ENCODE measurements at places on chromosomes 5 and 9.

- DNase-seq = no peak
Measured at GRCh38 chr9:114425126-114425525, 37.3 kb upstream of the AKNA start.

DNA sequence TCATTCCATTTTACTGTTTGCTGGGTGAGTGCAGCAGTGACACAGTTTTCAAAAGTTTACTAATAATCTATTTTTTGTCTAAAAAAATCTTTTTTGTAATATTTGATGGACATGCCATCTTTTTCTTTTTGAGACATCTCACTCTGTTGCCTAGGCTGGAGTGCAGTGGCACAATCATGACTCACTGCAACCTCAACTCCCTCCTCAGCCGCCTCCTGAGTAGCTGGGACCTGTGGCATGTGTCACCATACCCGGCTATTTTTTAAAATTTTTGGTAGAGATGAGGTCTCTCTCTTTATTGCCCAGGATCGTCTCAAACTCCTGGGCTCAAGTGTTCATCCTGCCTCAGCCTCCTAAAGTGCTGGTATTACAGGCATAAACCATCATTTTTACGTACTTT is 86.0 kb downstream of the KDM4C start:
- DNase-seq = no peak

DNA sequence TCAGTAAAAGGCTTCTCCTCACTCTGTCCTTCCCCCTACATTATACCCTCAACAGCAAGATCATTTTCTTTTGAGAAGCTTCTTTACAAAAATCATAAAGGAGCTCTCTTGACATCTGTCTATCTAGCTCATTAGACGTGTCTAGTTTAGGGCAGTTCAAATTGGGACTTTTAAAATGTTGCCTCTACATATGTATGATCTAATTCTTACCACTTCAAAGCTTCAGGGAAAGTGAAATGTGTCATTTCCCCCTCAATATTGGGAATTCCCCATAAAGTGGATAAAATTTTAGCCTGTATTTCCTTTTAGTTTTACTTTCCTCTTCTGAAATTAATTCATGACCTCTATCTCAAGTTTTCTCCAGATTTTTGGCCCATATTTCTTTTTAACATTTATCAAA is 323.7 kb downstream of the ARRDC3 start:
- no peak for DNase-seq

DNA sequence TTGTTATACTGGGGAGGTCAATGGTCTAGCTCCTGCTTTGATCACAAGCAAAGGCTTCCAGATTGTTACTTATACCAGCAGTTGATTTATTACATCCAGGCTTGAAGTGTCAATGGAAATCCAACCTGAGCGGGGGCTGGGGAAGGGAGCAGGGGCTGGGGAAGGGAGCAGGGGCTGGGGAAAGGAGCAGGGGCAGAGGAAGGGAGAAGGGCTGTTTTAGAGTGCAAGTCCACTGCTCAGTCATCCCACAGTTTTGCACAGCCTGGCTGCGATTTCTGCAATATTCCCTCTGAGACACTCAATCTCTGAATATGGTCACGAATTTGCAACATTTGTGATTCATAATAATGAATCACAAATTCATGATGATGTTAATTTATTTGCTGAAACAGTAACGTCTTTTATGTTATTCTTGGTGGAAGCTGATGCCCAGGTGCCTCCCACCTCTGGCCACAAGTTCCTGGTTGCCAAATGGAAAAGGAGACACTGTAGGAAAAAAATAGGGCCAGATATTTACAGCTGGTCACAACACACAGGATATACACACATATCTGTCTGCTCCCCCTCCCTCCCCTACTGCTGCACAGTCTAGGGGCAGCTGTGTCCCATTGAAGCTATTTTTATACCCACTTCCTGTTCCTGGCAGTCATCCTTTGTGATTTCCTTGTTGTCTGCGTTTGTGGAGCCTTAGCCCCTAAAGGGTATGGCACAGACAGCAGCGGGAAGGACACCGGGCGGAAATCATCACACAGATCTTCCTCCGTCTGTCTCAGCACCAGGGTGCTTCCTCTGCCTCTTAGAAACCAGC is 325.1 kb downstream of the GADD45G start:
- no peak for DNase-seq

DNA sequence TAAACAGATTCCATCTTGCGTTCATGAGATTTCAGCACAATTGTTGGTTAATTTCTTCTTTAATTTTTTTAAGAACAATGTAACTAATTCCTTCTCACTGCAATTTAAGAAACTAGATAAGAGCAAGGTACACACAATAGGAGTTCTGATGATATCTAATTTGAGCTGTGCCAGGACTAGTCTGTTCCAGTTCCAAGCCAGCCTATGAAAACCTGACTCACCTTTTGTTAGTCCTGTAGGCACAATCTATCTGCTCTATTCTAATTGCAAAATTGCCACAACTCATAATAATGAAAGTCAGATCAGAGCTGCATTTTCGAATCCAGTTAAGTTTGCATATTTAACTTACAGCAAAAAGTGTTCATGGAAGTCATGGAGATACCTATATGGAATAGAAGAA is 494.1 kb upstream of the TUSC1 start:
- DNase-seq = no peak

DNA sequence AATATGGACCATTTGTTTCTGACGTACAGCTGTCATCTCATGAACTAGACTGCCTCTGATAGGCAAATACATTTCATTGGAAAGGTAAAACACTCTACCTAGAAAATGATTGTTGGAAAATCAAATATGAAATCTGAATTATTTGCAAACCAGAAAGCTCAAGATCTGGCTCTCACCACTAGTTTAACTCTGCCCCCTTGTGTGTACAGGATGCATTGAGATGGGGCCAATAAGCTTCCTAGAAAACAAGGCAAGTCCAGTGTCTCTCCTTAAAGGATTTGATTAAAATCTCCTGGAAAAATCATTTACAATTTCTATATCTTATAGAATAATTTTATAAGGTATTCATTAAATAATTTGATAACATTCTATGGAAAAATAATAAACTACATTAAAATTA is 311.9 kb upstream of the ANKH start:
- no peak for DNase-seq

DNA sequence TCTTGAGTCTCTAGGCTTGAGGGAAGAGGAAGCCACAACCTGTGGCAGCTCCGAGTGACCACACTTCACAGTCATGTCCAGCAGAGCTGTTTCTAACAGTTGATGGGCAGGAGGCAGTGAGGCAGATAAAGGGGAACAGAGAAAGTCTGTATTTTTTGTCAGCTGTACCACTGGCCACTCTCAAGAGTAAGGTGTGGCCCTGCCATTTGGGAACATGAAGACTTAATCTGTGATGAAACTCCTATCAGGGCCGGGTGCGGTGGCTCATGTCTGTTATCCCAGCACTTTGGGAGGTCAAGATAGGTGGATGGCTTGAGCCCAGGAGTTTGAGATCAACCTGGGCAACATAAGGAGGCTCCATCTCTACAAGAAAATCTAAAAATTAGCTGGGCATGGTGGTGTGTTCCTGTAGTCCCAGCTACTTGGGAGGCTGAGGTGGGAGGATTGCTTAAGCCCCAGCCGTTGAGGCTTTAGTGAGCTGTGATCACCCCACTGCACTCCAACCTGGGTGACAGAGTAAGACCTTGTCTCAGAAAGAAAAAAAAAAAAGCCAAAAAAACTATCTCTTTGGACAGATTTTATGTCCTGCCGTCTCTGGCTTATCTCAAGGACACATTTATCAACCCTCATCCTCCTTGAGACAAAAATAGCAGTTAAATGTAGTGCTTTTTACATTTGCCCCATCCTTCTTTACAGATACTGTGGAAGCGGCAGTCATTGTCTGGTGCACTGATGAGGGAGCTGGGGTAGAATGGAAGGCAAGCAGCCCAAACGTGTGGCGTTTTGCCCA is 11.9 kb upstream of the COL15A1 start:
- no peak for DNase-seq

DNA sequence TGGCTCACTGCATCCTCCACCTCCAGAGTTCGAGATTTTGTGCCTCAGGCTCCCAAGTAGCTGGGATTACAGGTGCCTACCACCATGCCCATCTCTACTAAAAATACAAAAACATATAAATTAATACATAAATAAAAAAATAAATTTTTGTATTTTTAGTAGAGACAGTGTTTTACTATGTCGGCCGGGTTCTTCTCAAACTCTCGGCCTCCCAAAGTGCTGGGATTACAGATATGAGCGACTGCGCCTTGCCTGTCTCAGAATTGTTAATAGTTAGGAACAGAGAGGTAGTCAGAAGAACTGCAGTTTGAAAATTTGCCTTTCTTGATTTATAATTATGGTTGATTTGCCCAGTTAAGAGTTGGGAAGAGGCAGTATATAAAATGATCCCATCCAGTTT is 2.8 kb downstream of the ATP6V1G1 start:
- DNase-seq = no peak

GRCh38 chr9:133906932-133907910 is 84.9 kb downstream of the VAV2 start:
- DNase-seq = no peak

DNA sequence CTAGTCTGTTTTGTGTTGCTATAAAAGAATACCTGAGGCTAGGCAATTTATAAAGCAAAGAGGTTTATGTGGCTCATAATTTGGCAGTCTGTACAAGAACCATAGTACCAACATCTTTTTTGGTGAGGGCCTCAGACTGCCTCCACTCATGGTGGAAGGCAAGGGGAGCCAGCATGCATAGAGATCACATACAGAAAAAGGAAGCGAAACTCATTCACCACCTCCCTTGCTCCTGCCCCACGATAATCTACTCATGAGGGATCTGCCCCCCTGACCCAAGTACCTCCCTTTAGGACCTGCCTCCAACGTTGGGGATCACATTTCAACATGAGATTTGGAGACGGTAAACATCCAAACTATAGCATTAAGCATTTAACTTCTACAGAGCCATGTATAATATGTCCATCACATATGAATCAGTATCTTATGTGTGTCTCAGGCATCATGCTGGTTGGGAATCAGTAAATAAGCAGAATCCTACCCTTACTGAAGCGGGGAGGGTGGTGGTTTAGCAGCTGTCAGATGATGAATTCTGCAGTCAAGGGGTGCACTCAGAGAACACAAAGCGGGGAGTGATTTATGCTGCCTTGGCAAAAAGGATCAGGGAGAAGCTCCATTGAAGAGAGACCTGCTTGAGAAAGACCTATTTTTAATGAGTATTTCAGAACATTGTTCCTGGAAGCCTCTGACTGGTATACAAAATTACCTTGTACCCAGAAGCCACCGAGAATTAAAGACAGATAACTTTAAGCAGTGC is 34.8 kb downstream of the HMGXB3 start:
- DNase-seq = no peak

All from stimulated activated CD4-positive, alpha-beta T cell treated with anti-CD3 and anti-CD28 coated beads, TNF-alpha, amount 100 ng/mL, for 24 hours (primary cell).